Hematopoietic multipotent progenitor cell treated with erythropoietin and hydrocortisone succinate and interleukin-3 and kit ligand, for 17 days (in vitro differentiated cells): ENCODE measurements at places on chromosomes 12 and 14.

DNA sequence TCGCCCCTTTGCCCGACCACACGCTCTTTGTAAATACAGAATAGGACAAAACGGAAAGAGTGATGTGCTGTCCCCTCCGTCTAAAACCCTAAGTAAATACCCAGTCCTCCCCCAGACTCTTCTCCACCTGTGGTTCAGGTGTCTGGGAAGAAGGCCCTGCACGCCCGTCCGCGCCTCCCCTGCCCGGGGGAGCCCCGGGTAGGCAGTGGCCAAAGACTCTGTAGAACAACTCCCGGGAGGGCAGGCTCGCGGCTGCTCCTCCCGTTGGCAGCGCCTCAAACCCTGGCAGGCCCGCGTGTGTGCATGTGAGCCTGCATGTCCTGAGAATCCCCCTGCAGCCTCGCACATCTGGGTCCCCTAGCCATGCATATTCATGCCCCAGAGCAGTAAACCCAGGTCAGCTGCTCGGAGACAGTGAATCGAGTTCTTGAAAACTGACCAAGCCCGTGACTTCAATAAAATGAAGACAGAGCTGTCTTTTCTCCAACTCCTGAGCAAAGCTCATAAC, 165.8 kb downstream of the MON2 start:
- DNase-seq = no peak

- DNase-seq = no peak
Measured at GRCh38 chr14:75927564-75928087, 54.2 kb downstream of the TGFB3 start.

- DNase-seq = no peak
Measured at GRCh38 chr14:93909429-93910128, 17.6 kb upstream of the FAM181A start.

- no peak for DNase-seq
Measured at GRCh38 chr12:80445083-80445793, 1.2 kb downstream of the PTPRQ start.

DNA sequence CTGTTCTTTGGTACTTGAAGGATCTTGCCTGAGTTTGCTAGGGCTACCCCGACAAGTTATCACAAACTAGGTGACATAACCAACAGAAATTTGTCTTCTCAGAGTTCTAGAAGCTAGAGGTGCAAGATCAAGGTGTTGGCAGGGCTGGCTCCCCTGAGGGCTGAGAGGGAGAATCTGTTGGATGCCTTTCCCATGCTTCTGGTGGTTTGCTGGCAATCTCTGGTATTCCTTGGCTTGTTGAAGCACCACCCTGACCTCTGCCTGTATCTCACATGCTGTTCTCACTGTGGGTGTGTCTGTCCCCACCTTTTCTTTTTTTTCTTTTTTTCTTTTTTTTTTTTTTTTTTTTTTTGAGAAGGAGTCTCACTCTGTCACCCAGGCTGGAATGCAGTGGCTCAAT, 81.2 kb downstream of the VCPKMT start:
- DNase-seq = no peak

GRCh38 chr12:96752211-96752610, 154.8 kb upstream of the NEDD1 start:
- no peak for DNase-seq

DNA sequence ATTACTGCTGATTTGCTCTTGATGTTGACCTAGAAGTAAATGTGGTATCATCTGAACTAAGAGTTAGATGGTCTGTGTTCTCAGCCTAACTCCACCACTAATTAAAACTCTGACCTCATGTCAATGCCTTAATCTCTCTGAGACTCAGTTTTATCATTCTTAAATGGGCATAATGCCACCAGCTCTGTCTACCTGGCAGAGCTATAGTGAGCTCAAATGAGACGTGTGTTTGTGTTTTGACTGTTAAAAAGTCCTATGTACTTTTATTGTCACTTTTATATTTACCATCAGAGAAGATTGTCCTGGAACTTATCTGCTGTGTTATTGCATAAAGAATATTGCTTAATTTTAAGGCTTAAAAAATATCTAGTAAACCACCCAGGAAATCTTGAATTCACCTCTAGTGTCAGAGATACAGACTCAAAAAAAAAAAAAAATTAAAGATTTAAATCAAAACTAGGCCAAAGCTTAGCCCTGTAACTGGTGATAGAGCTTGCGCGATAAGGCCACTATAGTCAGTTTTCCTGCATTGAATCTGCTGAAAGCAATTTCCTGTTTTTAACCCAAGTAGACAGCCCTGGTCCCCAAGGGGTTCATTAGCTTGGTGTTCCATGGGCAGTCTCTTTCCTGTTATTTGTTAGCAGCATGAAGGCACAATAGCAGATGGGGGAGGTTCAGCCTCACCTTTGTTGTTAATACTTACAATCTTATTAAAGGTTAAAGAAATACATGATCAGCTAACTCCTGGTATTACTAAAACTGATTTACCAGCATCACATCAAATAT, 261.8 kb downstream of the ATP23 start:
- DNase-seq = no peak

DNA sequence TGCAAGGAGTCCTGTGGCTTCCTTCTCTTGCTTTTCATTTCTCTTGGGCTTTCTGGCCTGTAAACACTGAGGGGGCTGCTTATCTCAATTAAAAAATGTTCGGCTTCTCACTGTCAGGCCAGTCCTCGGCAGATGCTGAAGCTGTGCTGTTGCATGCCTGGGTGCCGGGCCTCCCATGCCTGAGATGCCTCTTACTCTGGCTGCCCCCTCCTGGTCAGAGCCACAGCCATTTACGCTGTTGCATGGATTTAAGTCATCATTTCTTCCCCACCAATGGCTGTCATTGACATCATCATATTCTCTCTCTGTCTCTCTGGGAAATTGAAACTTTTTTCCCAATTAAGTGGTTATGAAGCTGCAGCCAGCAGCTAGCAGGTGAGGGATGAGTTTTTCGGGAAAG, 53.7 kb downstream of the FOXN4 start:
- DNase-seq = no peak

GRCh38 chr12:107318806-107319532, 225.6 kb upstream of the CRY1 start:
- no peak for DNase-seq

DNA sequence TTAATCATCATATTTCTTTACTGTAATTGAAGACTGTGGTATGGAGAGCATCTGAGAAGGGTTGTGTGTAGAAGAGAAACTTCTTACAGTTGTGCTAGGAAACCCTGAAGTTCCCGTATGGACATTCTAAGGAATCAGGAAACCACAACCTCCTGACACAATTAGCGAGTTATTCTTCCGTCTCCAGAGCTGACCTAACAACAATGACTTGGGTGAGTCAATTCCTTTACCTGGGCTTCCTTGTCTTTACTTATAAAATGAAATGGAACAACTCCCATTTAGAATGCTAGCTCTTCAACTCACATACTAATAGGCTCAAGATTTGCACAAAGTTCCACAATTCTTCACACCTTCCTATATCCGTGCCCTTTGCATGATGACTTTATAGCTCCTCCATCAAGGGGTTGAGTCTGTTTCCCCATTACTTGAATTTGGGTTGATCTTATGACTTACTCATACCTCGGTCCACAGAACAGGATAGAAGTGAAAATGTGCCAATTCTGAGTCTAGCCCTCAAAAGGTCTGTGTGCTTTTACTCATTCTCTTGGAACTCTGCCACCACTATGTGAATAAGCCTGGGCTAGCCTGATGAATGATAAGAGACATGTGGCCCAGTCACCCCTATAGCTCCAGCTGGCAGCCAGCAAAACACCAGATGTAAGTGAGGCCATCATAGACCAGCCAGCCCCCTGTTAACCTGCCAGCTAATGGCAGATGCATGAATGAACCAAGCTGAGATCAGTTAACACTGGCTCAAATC, 459.4 kb downstream of the ETNK1 start:
- DNase-seq = no peak

DNA sequence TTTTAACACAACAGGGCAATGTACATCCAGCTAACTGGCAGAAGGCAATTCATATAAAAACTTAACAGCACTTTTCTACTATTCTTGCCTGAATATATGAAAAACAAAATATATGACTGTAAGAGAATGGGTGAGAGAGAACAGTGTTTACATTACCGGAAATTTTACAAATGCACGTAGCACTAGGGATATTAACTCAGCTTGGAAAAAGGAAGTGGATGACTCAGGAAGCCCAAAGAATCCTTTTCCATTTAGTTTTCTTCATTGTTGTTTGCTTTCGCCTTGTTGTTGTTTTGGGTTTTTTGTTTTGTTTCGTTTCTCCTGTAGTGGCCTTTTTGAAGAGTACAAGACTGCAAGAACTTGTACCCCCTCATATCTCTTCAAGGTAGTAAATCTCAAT, 295.5 kb downstream of the EGLN3 start:
- DNase-seq = no peak

- DNase-seq = no peak
Measured at GRCh38 chr12:29710104-29710503, 73.6 kb downstream of the TMTC1 start.

DNA sequence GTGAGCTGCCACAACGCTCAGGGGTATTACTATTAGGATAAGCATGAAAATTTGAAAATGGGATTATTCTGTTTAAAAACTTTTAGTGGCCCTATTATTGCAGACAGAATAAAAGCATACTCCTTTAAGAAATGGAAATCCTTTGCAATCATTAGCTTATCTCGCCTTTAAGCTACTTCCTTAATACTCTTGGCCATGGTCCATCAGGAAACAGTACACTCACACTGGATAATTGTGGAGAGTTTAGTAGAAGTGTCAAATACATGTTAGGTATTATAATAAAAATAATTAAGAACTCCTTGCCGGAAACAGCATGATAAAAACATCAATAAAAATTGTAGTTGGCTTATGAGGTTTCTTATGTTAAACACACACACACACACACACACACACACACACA, 100.4 kb upstream of the PPFIA2 start:
- no peak for DNase-seq

DNA sequence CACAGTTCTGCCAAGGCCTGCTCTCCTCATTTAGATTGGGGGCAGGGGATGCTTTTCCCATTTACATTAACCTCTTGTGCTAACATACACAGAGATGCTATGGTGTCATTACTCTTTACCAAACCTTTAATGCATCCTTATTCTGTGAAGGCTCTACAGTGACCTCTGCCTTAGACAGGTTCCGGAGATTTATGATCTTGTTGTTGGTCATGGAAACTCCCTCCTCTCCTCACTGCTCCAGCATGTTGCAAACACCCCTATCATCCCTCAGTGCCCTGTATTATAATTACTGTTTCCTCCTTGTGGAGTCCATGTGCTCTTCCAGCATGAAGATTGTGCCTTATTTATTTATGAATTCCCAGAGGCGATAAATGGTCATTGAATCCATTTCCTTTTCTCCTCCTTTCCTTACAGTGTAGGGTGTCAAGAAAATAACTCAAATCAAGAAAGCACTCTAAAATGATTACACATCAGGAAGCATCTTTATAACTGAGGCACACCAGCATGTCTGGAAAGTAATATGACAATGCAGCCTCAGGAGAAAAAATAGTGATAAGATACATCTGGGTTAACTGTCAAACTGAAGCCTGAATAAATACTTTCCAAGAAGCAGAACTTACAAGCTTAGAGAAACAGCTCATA, 37.8 kb downstream of the RTN1 start:
- DNase-seq = no peak

GRCh38 chr12:53749986-53750811, 1.6 kb downstream of the CISTR start:
- DNase-seq = no peak

GRCh38 chr12:57751432-57751787, 700 bp downstream of the CDK4 start:
- DNase-seq = no peak

- DNase-seq = no peak
Measured at GRCh38 chr14:94768521-94769390, 1.2 kb downstream of the GSC start.

DNA sequence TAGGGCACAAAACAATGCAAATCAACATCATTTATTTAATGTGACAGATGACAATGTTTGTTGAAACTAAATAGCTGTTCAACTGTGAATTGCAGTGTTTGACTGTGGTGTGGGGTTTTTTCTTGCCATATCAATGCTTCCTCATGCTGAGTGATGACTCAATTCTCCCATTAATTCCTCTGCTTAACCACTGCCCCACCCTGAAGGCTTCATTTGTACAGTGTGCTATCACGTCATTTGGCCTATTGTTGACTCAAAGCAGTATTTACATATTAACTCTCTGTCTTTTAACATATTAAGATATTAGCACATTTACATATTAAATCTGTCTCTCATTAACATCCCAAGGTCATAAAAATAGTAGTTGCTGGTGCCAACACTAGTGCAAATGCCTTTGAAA, 164.8 kb upstream of the NRXN3 start:
- DNase-seq = no peak

GRCh38 chr12:50107416-50108268, 3.8 kb downstream of the GPD1 start:
- no peak for DNase-seq

DNA sequence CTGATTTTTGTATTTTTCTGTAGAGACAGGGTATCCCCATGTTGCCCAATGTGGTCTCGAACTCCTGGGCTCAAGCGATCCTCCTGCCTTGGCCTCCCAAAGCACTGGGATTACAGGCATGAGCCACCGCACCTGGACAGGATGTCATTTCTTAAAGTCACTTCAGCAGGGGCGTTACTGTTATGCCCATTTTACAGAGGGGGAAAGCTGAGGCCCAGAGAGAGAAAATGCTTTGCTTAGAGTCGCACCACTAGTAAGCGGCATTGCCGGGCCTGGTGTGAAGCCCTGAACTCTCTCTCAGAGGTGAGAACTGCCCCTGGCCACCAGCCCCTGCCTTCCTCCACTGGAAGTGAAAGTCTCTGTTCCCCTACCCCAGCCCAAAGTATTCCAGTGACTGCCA, 207.0 kb downstream of the PHETA1 start:
- DNase-seq = no peak

- DNase-seq = no peak
Measured at GRCh38 chr14:75662966-75663365, 1.9 kb downstream of the TTLL5 start.

GRCh38 chr12:107311682-107312081, 218.3 kb upstream of the CRY1 start:
- no peak for DNase-seq

DNA sequence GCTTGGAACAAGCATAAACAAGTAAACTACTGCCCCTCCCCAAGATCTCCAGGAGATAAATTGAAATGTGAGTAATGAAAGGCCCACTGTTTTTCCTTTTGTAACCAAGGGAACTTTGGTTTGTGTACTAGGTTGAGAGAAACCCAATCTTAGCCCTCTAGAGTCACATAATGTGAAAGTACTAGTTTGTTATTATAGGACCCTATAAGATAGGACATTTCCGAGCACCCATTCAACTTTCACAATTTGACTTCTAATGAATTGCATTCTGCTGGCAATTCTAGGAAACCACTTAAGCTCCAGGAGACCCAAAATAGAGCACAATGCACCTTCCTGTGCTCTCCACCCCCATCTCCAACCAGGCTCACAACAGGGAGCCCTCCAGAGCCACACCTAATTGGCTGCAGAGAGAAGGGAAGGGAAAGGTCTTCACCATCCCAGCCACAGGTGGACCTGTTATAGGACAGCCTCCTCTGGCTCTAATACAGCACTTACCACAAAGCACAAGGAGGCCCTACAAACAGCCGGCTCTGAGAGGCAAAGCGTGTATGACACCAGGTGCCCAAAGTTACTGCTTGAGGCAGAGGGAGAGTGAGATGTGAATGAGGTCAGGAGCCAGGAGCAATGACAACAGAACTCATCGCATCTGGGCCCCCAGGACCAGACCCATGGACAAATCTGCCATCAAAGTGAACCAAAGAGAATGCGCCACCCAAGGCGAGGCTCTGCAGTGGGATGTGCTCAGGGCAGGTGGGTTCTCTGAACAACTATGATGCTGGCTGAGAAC, 163.3 kb upstream of the NTF3 start:
- no peak for DNase-seq
